ENCODE measurements at places on chromosomes 6 and 20. TPM values are rescaled to one million over a fixed set of nuclear protein-coding genes. Genes with fewer than 3 reads are reported as not detected.

Gene FNDC11
- 0.18 TPM for total RNA-seq

Gene COL9A3
- total RNA-seq: not detected

Gene C20orf144
- total RNA-seq: 0.27 TPM

Gene SSR1
- 129 TPM for total RNA-seq

Gene TREML1
- not detected for total RNA-seq

Gene PLEKHG1
- total RNA-seq: 11.6 TPM

Gene THBS2
- not detected for total RNA-seq

Gene DBNDD2
- 22.4 TPM for total RNA-seq

Gene NR2E1
- total RNA-seq: not detected

Gene TCF15
- not detected for total RNA-seq

Gene MTFR2
- 28.9 TPM for total RNA-seq

Gene ZNF337
- total RNA-seq: 12.6 TPM

Gene PFDN4
- 60.5 TPM for total RNA-seq

Gene TMEM244
- total RNA-seq: not detected

Gene CPXM1
- total RNA-seq: 2.9 TPM

Gene BIRC7
- total RNA-seq: 0.14 TPM

Gene SRC
- total RNA-seq: 4.2 TPM

Measured in activated CD4-positive, alpha-beta T cell treated with anti-CD3 and anti-CD28 coated beads for 36 hours (primary cell).